ENCODE measurements at places on chromosomes 5 and 9.

DNA sequence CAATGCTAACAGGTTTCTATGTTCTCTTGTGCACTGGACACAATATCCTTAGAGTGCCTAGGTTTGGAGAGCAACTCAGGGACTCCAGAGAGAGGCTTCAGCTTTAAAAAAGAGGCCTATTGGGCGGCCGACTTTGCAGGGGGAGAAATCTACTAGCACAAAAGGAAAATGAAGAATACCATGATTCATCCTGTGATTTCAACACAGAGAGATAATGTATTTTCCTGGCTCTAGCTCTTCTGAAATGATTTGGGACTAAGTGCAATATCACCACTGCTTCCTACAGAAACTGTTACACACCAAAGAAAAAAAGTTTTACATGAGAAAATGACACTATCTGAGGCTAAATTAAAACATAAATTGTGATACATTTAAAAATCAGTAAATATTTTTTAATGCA, 146.1 kb upstream of the TSLP start:
- DNase-seq: no peak

- DNase-seq: no peak
These were observed 22.9 kb downstream of the OR2V2 start for GRCh38 chr5:181170237-181170825.

GRCh38 chr5:37771203-37771611, 68.6 kb downstream of the GDNF start:
- no peak for DNase-seq

GRCh38 chr9:7802666-7803065, 3.1 kb upstream of the DMAC1 start:
- no peak for DNase-seq

DNA sequence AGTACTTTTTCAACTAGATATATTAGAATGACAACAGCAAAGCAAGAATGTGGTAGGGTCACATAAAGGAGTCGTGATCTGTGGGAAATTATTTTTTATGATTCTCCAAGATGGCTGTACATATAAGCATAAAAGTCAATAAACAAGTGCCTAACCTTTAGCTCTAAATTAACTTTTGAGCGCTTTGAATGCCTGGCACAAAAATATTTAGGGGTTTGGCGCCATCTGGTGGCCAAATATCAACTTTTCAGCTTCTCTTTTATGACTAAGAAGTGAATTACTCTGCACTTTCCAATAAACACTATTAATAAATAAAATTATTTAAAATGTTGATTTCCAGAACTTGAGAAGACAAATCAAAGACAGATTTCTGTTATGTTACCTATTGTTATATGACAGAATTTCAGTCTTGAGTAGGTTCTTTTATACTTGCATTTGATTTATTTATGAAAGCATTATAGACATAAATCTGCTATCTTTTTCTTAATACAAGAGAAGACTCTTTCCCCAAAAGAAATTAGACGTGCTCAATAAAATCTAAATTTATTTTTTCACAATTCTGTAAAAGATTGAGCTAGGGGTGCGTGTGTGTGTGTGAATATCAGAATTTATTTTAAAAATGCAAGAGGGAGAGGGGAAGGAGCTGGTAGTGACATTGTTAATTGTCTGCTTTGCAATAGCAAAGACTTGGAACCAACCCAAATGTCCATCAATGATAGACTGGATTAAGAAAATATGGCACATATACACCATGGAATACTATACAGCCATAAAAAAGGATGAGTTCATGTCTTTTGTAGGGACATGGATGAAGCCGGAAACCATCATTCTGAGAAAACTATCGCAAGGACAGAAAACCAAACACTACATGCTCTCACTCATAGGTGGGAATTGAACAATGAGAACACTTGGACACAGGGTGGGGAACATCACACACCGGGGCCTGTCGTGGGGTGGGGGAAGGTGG, 36.7 kb upstream of the ARRDC3 start:
- peak; percentile 60 for DNase-seq

DNA sequence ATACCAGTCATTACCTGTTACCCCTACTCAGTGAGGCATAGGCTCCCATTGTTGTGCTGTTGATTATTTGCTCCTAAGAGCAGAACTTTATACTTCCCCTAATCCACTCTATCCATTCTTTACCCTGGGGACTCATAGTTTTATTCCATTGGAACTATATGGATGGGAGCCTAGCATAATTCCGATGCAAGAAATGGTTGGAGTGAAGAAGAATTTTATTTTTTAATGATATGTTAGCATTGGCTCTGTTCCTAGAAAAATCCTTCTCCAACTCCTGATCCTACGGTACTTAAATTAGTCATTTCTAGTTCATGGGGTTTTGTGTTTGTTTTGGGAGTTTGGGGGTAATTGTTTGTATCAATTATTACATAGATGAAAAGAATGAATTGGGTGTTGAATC, 191.5 kb downstream of the GOLPH3 start:
- no peak for DNase-seq

GRCh38 chr5:72499730-72500129, 7.5 kb downstream of the ZNF366 start:
- no peak for DNase-seq

DNA sequence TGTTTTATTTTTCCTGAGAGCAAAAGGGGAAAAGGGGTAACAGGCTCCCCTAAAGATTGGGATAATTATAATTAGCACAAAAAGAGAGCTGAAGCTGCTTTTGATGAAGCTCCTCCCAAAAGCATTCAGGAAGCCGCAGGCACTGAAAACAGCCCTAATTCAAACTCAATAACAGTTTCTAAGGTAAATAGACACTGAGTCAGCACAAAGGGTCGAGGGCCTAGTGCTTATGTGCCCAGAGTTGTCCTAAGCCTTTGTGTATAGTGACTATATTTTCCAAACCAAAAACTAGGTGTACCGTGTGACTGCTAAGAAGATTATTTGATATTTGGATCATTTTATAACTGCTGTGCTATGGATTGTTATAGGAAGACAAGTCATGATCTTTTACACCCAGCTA, 67.7 kb downstream of the HMHB1 start:
- DNase-seq: no peak

- DNase-seq: no peak
These were observed 122.5 kb upstream of the RUSC2 start for GRCh38 chr9:35367451-35367850.

- DNase-seq: no peak
These were observed 15.6 kb upstream of the FOXD1 start for GRCh38 chr5:73464016-73464745.

DNA sequence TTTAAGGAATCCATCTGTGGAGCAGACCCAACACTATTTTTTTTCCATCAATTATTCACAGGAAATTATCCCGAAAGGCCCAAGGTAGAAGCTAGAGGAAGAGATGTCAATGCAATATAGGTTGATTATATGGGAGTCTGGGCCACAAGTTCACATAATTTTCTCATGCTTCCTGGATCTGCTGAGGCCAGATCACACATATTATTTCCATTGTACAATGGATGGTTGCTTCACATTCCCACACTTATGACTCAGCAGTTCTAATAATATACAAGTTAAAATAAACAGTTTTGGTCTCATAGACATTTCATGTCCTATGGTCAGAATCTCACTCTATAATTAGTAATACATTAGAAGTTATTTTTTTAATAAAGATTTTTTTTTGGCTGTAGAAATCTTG, 66.0 kb upstream of the PTPRD start:
- DNase-seq: no peak

DNA sequence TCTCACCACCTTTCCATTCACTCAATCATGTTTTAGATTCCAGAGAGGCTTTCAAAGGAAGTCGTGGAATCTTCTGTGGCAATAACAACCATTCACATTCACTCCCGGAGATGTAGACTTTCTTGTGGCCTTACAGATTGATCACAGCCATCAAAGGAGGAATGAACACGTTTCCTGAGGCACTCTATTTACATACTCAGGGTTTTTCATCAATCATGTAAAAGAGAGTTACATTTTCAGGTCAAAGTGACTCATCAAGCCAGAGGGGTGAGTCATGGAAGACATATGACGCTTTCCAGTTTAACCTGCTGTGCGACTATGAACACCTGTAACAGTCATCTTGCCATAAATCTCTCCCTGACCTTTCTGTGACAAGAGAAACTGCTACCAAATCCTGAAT, 39.3 kb upstream of the RAD23B start:
- DNase-seq: no peak

- peak; percentile 4 for DNase-seq
These were observed 240.2 kb upstream of the SEMA6A start for GRCh38 chr5:116814626-116815385.

DNA sequence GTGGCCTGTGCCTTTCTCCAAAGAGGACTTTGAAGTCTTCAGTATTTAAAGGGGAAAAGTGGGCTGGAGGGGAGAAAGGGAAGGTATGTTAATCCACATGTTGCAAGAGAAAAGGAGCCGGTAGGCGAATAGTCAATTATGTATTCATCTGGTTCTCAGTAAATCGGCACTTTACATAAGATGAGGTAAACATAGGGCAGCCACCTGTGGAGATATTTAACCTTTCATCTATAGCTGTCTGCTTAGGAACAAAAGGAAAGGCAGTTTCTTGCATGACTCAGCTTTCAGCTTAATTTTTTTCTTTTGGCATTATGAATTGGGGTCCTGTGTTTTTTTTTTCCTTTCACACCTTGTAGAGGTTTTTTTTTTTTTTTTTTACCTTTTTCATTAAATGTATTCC, 42.2 kb downstream of the FGD3 start:
- no peak for DNase-seq

DNA sequence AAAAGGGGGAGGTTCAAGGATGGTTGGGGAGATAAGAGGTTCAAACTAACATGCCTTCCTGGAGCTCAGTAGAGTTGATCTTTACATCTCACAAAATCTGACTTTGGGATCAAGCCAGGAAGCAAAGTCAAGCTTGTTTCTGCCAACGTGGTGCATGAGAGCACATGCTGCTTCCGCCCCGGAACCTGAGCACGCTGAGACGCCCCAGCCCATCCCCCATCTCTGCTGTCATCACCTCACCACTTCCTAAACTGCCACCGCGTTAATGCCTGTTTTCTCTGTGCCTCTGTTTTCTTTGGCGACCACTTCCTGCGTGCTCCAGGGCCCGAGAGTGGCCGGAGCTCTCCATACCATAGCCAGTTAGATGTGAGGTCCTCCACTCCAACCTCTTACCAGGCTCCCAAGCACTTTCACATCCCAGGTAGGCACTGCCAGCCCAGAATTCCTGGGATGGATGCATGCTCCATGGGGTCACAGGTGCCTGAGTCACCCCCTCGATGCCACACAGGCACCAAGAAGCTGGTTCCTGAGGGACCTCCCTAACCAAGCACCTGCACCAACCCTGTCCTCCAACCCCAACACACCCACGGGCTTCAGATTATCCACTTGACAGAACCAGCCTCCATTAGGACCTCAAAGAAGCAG, 31.2 kb upstream of the AFAP1L1 start:
- DNase-seq: no peak

GRCh38 chr5:149355688-149356087, 2.2 kb upstream of the PCYOX1L start:
- no peak for DNase-seq

DNA sequence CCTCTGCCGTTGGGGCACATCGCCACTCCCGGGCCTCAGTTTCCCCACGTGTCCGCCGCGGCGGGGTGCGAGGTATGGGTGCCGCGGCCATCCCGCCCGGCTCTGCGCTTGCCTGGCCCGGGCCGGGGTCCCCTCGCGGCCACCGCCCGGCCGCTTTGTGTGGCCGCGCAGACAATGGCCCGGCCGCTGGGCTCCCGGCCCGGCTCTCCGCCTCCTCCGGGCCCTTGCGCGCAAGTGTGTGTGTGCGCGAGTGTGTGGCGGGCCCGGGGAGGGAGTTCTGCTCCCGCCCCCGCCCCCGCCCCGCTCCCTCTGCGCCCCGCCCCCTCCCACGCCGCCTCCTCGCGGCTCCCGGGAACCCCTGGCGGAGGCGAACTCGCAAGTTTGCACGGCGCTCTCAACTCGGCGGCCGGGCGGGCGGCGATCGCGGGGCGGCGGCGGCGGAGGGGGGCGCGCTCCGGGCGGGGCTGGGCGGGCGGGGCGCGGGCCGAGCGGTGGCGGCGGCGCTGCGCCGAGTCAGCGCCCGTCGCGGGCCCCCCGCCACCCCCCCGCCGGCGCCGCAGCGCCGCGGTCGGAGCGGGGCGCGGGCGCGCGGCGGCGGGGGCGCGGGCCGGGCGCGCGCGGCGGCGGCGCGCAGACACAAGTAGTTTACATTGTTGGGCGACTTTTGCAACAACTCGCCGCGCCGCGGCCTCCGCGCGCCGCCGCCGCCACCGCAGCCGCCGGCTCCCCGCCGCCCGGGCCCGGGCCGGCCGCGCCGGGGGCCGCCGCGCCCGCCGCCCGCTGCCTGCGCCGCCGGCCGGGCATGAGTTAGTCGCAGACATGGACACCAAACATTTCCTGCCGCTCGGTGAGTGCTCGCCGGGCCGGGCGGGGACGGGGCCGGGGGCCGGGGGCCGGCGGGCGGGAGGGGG, at the start of gene RXRA:
Gene RXRA, plus strand, starts transcription at position 643 of the 911 bp plus-strand sequence. Its CDS starts 177 bp downstream, at position 820.
- DNase-seq: peak; percentile 78

- DNase-seq: no peak
These were observed 390.6 kb upstream of the C9orf72 start for GRCh38 chr9:27963836-27964235.

DNA sequence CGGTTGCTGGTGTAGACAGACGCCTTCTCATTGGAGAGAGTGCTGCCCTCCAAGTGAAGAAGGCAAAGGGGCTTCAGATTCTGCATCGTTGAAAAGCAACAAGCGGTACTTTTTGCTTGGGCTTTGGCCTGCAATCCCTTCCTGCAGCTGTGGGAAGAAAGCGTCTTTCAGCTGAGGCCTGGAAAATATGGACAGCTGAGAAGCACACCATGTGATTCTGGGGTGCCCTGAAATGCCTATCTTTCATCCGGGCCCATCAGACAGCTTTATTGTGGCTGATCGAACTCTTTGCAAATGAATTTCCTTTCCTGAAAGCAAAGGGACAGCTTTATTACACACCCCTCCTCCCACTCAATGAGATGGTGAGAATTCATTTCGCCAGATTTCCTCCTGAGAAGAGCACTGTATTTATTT, 74.0 kb downstream of the NSG2 start:
- DNase-seq: no peak

DNA sequence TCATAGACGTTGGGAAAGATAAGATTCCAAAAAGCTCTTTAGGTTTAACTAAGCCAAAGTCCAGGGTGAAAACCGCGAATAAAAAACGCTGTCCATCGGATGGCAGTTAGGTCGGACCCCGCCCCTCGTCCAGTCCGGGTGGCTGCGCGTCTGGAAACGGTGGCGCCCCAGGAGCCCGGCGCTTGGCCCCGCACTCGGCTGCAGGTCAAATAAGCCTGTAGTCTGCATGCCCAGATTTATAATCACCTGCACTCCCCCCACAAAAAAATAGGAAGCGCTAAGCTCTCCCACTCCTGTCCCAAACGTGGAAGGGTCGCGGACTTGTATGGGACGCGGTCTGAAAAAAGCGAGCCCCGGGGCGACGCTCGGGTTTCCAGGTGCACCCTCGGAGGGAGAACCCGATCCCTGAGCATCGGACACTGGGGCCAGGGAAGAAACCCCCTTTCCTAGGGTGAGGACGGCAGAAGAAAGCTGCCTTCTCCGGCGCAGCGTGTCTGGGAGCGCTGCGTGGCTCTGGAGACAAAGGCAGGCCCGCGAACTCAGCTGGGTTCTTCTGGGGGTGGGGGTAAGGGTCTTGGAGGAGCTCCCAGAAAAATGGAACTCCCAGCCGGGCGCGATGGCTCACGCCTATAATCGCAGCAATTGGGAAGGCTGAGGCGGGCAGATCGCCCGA, 923 bp upstream of the ZBTB5 start:
- DNase-seq: peak; percentile 67

Data from neural crest cell (in vitro differentiated cells).